Aorta (tissue), 5 donors: ENCODE measurements at places on chromosomes 5 and 9.

GRCh38 chr5:27963050-27963783 is 924.8 kb upstream of the CDH9 start:
- no peak overlapping the region for H3K4me3 ChIP-seq
- H3K27ac ChIP-seq, result no peak overlapping the region
- H3K4me1 ChIP-seq, result no peaks in the 10 kb centered on the region
- H3K27me3 ChIP-seq, result no peaks in the 10 kb centered on the region
- no peak for DNase-seq

- H3K27ac ChIP-seq, result no peak overlapping the region
- no peak for DNase-seq
- no peaks in the 10 kb centered on the region for H3K27me3 ChIP-seq
- H3K36me3 ChIP-seq, result no peaks in the 10 kb centered on the region
Measured at GRCh38 chr5:109281136-109281690, 128.6 kb downstream of the PJA2 start.

- no peaks in the 10 kb centered on the region for H3K4me1 ChIP-seq
- no peaks in the 10 kb centered on the region for H3K27me3 ChIP-seq
- no peak overlapping the region for H3K4me3 ChIP-seq
- no peak overlapping the region for H3K27ac ChIP-seq
- no peaks in the 10 kb centered on the region for H3K36me3 ChIP-seq
Measured at GRCh38 chr5:72604111-72604797, 97.0 kb upstream of the ZNF366 start.

DNA sequence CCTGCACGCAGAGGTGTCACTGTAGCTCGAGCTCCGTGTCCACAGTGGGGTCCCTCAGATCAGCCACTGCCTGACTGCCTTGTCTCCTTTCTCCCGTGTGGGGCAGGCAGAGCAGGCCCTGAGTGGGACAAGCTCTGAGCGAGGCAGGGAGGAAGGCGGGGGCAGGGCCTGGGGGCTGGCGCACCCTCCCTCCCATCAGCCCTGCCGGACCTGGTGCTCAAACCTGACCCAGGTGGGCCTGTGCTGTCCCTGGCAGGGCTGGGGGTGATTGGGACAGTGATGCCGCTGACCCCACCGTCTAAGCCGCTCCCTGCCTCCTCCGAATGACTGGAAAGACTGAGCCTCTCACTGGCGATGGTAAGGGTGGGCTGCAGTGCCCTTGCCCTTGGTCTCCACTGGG is 60.9 kb downstream of the KCNT1 start:
- H3K4me3 ChIP-seq, result no peak overlapping the region
- H3K36me3 ChIP-seq, result no peaks in the 10 kb centered on the region
- no peaks in the 10 kb centered on the region for H3K4me1 ChIP-seq

DNA sequence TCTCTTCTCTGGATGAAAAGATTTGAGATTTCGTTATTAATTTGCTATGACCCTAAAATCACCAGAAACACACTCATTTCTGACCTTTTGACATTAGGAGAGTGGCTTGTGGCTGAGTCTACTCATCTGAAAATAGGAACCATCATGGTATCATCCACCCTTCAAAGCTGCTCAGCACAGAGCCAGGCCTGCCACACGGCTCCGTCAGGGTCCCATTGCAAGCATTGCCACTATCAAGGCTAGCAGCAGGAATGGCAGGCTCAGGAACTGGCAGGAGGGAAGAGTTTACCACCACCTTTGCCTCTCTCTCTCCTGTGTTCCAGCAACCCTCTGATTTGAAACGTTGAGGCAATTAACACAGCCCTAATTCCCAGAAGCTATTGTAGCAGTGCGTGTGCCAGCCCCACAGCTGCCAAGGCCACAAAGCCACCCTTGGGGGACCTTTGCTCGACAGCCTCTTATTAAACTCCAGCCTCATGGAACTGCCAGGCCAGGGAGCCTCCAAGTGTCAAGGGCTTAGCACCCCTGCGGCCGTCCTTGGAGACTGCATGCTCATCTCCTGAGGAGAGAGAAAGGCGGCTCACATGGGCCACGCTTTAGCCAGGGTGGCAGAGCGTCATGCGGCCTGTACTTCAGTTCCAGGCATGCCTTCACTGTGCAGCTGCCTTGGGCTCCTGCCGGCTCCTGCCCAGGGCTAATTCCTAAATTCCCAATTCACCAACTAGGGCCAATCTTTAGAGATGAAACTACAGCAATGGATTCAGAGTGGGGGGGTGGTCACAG is 145.9 kb downstream of the ROR2 start:
- H3K27ac ChIP-seq, result no peak overlapping the region
- no peak overlapping the region for H3K4me3 ChIP-seq
- H3K36me3 ChIP-seq, result no peaks in the 10 kb centered on the region
- no peaks in the 10 kb centered on the region for H3K4me1 ChIP-seq

- H3K4me1 ChIP-seq, result no peaks in the 10 kb centered on the region
- no peaks in the 10 kb centered on the region for H3K36me3 ChIP-seq
Measured at GRCh38 chr9:118187408-118187807, 483.2 kb downstream of the TLR4 start.

- no peak overlapping the region for H3K4me3 ChIP-seq
- H3K27me3 ChIP-seq, result no peaks in the 10 kb centered on the region
- no peak overlapping the region for H3K27ac ChIP-seq
- no peak for DNase-seq
Measured at GRCh38 chr9:14746626-14747025, 24.1 kb upstream of the CER1 start.

GRCh38 chr9:105858006-105858690 is 163.8 kb downstream of the TMEM38B start:
- H3K27ac ChIP-seq, result no peak overlapping the region
- H3K36me3 ChIP-seq, result no peaks in the 10 kb centered on the region
- H3K4me1 ChIP-seq, result no peaks in the 10 kb centered on the region
- no peaks in the 10 kb centered on the region for H3K27me3 ChIP-seq
- no peak for DNase-seq

GRCh38 chr9:127107929-127108876 is 14.2 kb downstream of the ANGPTL2 start:
- no peak overlapping the region for H3K27ac ChIP-seq
- H3K4me3 ChIP-seq, result no peak overlapping the region
- no peaks in the 10 kb centered on the region for H3K36me3 ChIP-seq
- DNase-seq, result no peak
- no peaks in the 10 kb centered on the region for H3K4me1 ChIP-seq

DNA sequence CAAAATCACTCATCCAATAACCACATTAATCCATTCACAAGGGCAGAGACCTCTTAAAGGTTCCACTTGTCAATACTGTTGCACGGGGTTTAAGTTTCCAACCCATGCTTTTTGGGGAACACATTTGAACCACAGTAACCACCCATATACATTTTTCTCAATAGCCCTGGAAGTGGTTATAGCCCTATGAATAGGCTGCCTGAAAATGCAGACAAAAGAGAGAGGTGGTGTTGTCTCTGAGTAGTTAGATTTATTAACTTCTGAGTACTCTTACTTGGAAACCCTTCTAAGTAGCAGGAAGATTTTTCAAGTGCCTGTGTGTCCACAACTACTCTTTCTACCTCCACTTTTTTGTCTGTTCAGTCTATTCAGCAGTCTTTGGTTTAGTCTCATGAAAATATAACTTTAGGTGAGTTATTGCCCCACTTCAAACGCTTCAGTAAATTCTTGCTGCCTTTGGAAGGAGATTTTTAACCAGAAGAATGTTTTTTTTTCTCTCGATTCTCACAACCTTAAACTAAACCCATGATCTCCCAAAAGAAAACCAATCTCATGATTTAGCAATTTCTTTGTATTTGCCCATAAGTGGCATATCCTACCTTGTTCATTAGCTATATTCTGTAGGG is 42.6 kb downstream of the ARHGEF28 start:
- no peak for DNase-seq
- H3K36me3 ChIP-seq, result no peaks in the 10 kb centered on the region
- peaks cover 6% of the 10 kb centered on the region for H3K4me1 ChIP-seq
- H3K27ac ChIP-seq, result no peak overlapping the region
- no peaks in the 10 kb centered on the region for H3K27me3 ChIP-seq

DNA sequence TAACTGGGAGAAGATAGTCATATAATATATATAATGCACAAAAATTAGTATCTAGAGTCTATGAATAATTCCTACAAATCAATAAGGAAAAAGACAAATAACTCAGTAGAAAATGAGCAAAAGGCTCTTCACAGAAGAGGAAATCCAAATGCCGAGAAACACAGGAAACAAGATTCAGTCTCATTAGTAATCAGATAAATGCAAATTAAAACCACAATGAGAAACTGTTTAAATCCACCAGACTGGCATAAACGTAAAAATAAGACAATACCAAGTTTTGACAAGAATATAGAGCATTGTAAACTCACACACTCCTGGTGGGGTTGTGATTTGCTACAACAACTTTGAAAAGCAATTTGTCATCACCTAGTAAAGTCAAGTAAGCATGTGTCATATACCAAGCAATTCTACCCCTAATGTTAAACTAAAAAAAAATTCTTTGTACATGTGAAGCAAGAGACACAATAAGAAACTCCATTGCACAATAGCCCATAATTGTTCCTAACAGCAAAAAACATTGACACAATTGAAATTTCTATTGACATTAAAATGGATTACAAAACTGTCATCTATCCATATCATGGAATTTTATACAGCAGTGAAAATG is 21.0 kb upstream of the UBLCP1 start:
- no peaks in the 10 kb centered on the region for H3K36me3 ChIP-seq
- H3K4me1 ChIP-seq, result no peaks in the 10 kb centered on the region
- H3K4me3 ChIP-seq, result no peak overlapping the region

GRCh38 chr9:127873223-127873691 is 4.2 kb downstream of the AK1 start:
- peaks cover 2% of the 10 kb centered on the region for H3K4me1 ChIP-seq
- H3K27ac ChIP-seq, result no peak overlapping the region
- H3K36me3 ChIP-seq, result no peaks in the 10 kb centered on the region
- no peak for DNase-seq

- no peak for DNase-seq
- no peaks in the 10 kb centered on the region for H3K36me3 ChIP-seq
- no peak overlapping the region for H3K4me3 ChIP-seq
- H3K4me1 ChIP-seq, result no peaks in the 10 kb centered on the region
Measured at GRCh38 chr5:1380011-1380817, 35.3 kb upstream of the CLPTM1L start.

- no peak overlapping the region for H3K4me3 ChIP-seq
- no peaks in the 10 kb centered on the region for H3K27me3 ChIP-seq
- H3K36me3 ChIP-seq, result no peaks in the 10 kb centered on the region
- DNase-seq, result no peak
- H3K27ac ChIP-seq, result peak overlapping the region; percentile 32
Measured at GRCh38 chr9:129853614-129854013, 18.4 kb downstream of the USP20 start.

DNA sequence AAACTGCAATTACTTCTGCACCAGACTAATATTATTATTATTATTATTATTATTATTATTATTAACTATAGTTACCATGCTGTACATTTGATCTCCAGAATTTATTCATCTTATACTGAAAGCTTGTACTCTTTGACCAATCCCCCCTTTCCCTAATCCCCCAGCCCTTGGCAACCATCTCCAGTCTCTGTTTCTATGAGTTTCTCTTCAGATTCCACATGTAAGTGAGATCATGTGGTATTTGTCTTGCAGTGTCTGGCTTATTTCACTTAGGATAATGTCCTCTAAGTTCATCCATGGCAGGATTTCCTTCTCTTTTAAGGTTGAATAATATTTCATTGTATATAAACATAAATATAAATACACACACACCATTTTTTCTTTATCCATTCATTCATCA is 287.0 kb upstream of the DAB2 start:
- no peak overlapping the region for H3K27ac ChIP-seq
- H3K4me3 ChIP-seq, result no peak overlapping the region
- H3K36me3 ChIP-seq, result no peaks in the 10 kb centered on the region
- no peaks in the 10 kb centered on the region for H3K27me3 ChIP-seq

GRCh38 chr5:159975462-159976019 is 33.4 kb upstream of the TTC1 start:
- peaks cover 4% of the 10 kb centered on the region for H3K4me1 ChIP-seq
- H3K4me3 ChIP-seq, result no peak overlapping the region

GRCh38 chr5:123285122-123286023 is 137.8 kb downstream of the CEP120 start:
- H3K27me3 ChIP-seq, result no peaks in the 10 kb centered on the region
- H3K27ac ChIP-seq, result peak overlapping the region; percentile 93
- no peaks in the 10 kb centered on the region for H3K4me1 ChIP-seq

GRCh38 chr5:157689942-157690689 is 18.8 kb downstream of the C5orf52 start:
- H3K4me1 ChIP-seq, result no peaks in the 10 kb centered on the region
- H3K27ac ChIP-seq, result no peak overlapping the region
- no peaks in the 10 kb centered on the region for H3K36me3 ChIP-seq
- H3K27me3 ChIP-seq, result no peaks in the 10 kb centered on the region
- no peak for DNase-seq

- no peaks in the 10 kb centered on the region for H3K27me3 ChIP-seq
- peak; percentile 50 for DNase-seq
- H3K27ac ChIP-seq, result no peak overlapping the region
- H3K4me3 ChIP-seq, result no peak overlapping the region
- H3K36me3 ChIP-seq, result no peaks in the 10 kb centered on the region
Measured at GRCh38 chr5:135486131-135487036, 34.2 kb upstream of the TIFAB start.

DNA sequence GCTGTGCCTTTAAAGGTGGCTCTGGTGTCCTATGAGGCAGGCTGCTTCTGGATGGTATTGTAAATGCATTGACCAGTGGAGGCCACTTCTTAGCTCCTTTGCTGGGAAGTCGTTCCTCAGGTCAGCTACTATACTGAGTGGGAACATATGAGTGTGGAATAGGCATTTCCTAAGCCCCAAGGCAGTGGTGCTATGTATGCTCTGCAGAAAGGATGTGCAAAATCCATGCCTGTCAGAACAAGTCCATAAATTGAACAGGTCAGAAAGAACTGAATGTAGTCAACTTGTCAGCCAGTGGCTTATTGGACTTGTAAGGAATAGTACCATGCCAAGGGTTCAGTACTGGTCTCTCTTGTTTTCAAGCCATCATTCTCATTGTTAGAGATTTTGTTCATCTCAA is 216.4 kb downstream of the CDH10 start:
- H3K4me1 ChIP-seq, result no peaks in the 10 kb centered on the region
- no peaks in the 10 kb centered on the region for H3K27me3 ChIP-seq
- DNase-seq, result no peak
- no peaks in the 10 kb centered on the region for H3K36me3 ChIP-seq
- H3K27ac ChIP-seq, result no peak overlapping the region
- H3K4me3 ChIP-seq, result no peak overlapping the region

- no peak for DNase-seq
- H3K4me1 ChIP-seq, result no peaks in the 10 kb centered on the region
- H3K27ac ChIP-seq, result no peak overlapping the region
- no peak overlapping the region for H3K4me3 ChIP-seq
- no peaks in the 10 kb centered on the region for H3K27me3 ChIP-seq
Measured at GRCh38 chr5:84301535-84301934, 83.1 kb downstream of the EDIL3 start.

GRCh38 chr9:95351051-95351450 is 33.5 kb upstream of the FANCC start:
- no peaks in the 10 kb centered on the region for H3K27me3 ChIP-seq
- H3K36me3 ChIP-seq, result no peaks in the 10 kb centered on the region
- DNase-seq, result no peak
- no peak overlapping the region for H3K4me3 ChIP-seq
- H3K4me1 ChIP-seq, result no peaks in the 10 kb centered on the region
- no peak overlapping the region for H3K27ac ChIP-seq

- no peaks in the 10 kb centered on the region for H3K27me3 ChIP-seq
- no peaks in the 10 kb centered on the region for H3K4me1 ChIP-seq
- peak; percentile 82 for DNase-seq
- peak overlapping the region; percentile 65 for H3K4me3 ChIP-seq
- H3K36me3 ChIP-seq, result no peaks in the 10 kb centered on the region
Measured at GRCh38 chr5:179343719-179344430, 1.4 kb downstream of the ADAMTS2 start.
